Chondrocyte (in vitro differentiated cells): ENCODE measurements at places on chromosomes 16 and 17. TPM values are rescaled to one million over a fixed set of nuclear protein-coding genes. Genes with fewer than 3 reads are reported as not detected.

Gene C16orf78
- total RNA-seq: not detected in 3 replicates

Gene C16orf96
- total RNA-seq: 0.12 to 0.23 TPM in 2 of 3 replicates, not detected in the other

Gene CDH1
- total RNA-seq: 0.35 to 0.38 TPM in 2 of 3 replicates, not detected in the other

Gene NGFR
- total RNA-seq: 1.7 to 4.4 TPM (median 1.8 TPM) in 3 replicates

- H3K36me3 ChIP-seq: no peaks in the 10 kb centered on the region
- no peak overlapping the region for H3K4me3 ChIP-seq
- H3K27me3 ChIP-seq: peaks cover 4% of the 10 kb centered on the region
- H3K4me1 ChIP-seq: no peaks in the 10 kb centered on the region
- H3K27ac ChIP-seq: no peak overlapping the region
- DNase-seq: no peak
These were observed 248.3 kb upstream of the C16orf82 start for GRCh38 chr16:26818393-26818792.

GRCh38 chr16:67820608-67821259, 14.0 kb downstream of the TSNAXIP1 start:
- DNase-seq: no peak
- no peaks in the 10 kb centered on the region for H3K27me3 ChIP-seq
- no peak overlapping the region for H3K4me3 ChIP-seq

- no peak overlapping the region for H3K4me3 ChIP-seq
- peak overlapping the region; percentile 14 for H3K27ac ChIP-seq
- no peaks in the 10 kb centered on the region for H3K36me3 ChIP-seq
These were observed 145.7 kb downstream of the RBFOX3 start for GRCh38 chr17:79465011-79465680.

DNA sequence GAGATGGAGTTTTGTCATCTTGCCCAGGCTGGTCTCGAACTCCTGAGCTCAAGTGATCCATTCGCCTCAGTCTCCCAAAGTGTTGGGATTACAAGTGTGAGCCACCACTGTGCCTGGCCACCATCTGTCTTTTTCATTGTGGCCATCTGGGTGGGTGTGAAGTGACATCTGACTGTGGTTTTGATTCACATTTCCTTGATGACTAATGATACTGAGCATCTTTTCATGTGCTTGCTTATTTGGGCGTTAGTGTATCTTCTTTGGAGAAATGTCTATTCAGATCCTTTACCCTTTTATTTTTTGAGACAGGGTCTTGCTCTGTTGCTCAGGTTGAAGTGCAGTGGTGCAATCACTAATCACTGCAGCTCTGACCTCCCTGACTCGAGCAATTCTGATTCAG, 53.9 kb upstream of the ERN1 start:
- no peaks in the 10 kb centered on the region for H3K27me3 ChIP-seq
- peaks cover 19% of the 10 kb centered on the region for H3K36me3 ChIP-seq
- H3K4me1 ChIP-seq: peaks cover 35% of the 10 kb centered on the region
- peak overlapping the region; percentile 27 for H3K27ac ChIP-seq
- no peak for DNase-seq
- H3K4me3 ChIP-seq: no peak overlapping the region

GRCh38 chr17:30997842-30998241, 27.0 kb downstream of the RNF135 start:
- H3K27ac ChIP-seq: no peak overlapping the region
- H3K27me3 ChIP-seq: no peaks in the 10 kb centered on the region
- no peak overlapping the region for H3K4me3 ChIP-seq

DNA sequence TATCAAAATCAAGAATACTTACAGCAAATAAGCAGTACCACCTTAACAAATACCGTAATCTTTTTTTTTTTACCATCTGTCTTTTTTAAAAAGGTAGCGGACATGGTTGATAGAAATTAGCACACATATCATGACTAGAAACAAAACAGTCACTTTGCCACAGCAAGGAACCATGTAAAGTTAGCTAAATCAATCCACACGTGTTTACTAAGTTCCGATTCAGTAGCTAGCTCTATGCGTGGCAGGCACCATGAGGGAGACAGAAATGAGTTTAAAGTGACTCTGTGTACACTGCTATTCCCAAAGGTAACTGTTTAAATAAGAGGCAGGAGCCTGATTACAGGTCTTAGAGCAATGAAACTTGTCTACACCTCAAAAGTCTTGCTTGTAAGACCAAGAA, 108.6 kb downstream of the XYLT1 start:
- no peak overlapping the region for H3K27ac ChIP-seq
- DNase-seq: no peak
- no peaks in the 10 kb centered on the region for H3K36me3 ChIP-seq
- H3K4me3 ChIP-seq: no peak overlapping the region

- H3K36me3 ChIP-seq: peaks cover 2% of the 10 kb centered on the region
- peaks cover under 1% of the 10 kb centered on the region for H3K27me3 ChIP-seq
- DNase-seq: no peak
- no peaks in the 10 kb centered on the region for H3K4me1 ChIP-seq
- H3K27ac ChIP-seq: no peak overlapping the region
- H3K4me3 ChIP-seq: no peak overlapping the region
These were observed 30.5 kb upstream of the TANC2 start for GRCh38 chr17:62935523-62935922.

GRCh38 chr17:46903762-46904672, 18.9 kb upstream of the GOSR2 start:
- no peak overlapping the region for H3K27ac ChIP-seq
- H3K4me1 ChIP-seq: no peaks in the 10 kb centered on the region
- H3K36me3 ChIP-seq: no peaks in the 10 kb centered on the region
- H3K4me3 ChIP-seq: no peak overlapping the region
- DNase-seq: no peak
- peaks cover 20% of the 10 kb centered on the region for H3K27me3 ChIP-seq

DNA sequence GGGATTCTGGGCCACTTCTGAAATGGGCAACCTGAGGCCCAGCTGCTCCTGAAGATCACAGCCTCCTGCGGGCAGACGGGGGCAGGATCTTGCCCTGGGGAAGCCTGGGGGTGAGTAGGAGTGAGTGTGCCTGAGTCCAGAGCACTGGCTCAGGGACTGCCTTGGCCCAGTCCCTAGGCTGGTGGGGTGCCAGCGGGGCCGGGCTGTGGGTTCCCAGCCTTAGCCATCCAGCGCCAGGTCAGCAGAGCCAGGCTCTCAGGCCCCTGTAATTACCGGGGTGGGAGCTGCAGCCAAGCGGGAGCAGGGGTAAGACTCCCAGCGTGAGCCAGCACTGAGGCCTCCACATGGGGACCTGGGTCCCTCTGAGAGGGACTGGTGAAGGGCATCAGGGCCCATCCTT, 8.2 kb downstream of the SPNS2 start:
- no peak overlapping the region for H3K27ac ChIP-seq
- H3K4me3 ChIP-seq: no peak overlapping the region
- no peaks in the 10 kb centered on the region for H3K36me3 ChIP-seq
- no peaks in the 10 kb centered on the region for H3K4me1 ChIP-seq

DNA sequence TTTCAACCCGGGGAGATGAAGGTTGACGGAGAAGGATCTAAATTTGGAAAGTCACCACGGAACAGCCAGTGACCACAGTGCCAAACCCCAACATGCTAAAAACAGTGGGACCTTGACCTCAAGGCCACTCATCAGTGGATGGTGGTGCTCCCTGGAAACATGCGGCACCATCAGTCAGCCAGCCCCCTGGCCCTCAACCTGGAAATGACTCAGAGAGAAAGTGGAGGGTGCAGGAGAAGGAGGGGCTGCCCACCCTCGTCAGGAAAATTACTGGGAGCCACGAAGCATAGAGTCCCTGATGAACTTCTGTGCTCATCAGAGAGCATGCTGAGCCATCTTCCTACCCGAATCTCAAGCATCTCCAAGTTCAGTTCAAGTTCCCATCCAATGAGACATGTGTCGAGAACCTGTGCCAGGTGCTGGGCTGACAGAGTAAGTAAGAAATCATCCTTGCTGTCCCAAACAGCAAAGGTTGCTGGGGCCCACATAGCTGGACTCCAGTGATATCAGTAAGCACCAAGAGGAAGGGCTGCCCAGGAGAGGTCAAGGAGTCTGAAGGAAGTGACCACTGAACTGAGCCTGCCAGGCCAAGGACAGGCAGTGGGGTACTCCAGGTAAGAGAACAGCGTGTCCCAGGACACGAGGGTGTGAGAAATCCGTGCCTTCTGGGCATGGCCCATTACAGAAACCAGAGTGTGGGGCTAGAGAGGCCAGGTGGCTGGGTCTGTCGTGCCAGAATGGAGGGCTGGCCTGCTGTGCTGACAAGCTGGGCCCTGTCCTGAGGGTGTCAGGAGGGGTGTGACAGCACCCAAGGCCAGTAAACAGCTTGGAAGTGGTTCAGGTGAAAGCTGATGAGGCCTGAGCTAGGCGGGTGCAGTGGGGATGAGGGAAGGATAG, 5.2 kb downstream of the PECAM1 start:
- no peaks in the 10 kb centered on the region for H3K27me3 ChIP-seq
- no peak overlapping the region for H3K27ac ChIP-seq
- no peaks in the 10 kb centered on the region for H3K36me3 ChIP-seq
- DNase-seq: peak; percentile 63
- H3K4me1 ChIP-seq: peaks cover 21% of the 10 kb centered on the region

- H3K4me1 ChIP-seq: peaks cover 23% of the 10 kb centered on the region
- no peak overlapping the region for H3K27ac ChIP-seq
- H3K27me3 ChIP-seq: peaks cover 9% of the 10 kb centered on the region
These were observed 14.7 kb downstream of the OSBPL7 start for GRCh38 chr17:47806913-47807255.

DNA sequence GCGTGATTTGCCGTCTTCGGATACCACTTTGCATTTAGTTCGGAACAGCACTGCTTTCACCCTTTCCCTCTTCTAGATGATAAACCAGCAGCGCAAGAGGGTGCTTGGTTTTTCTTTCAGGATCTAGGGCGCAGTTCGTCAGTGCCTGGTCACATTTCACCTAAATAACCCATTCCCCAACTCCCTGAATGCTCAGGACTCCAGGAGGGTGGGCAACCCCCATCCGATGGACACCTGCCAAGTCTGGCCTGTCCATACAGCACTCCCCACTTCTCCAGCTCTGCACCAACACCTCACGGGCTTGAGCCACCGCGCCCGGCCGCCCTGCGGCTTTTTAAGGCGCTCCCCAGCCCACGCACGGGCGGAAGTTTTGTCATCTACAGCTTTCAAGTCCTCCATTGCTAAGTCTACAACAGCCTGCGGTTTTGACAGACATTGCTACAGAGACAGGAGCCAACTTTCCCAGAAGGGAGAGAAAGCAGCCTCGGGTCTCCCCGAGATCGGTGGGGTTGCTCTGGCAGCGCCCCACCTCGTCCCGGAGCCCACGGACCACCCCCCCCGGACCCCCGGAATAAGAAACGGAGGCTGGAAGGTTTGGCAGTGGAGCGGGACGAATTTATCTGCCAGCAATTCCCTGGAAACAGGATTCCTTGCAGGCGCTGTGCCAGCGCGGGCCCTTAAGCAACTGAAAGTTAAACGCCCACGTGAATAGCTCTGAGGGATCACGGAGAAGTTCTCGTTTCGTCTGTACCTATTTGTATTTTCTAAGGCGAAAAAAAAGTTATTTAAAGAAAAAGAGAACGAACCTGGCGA, 38.6 kb upstream of the SLFN13 start:
- peaks cover 79% of the 10 kb centered on the region for H3K27me3 ChIP-seq
- H3K36me3 ChIP-seq: no peaks in the 10 kb centered on the region
- peak overlapping the region; percentile 69 for H3K4me3 ChIP-seq
- no peak overlapping the region for H3K27ac ChIP-seq
- DNase-seq: no peak

- H3K27ac ChIP-seq: peak overlapping the region; percentile 99
- peaks cover 45% of the 10 kb centered on the region for H3K36me3 ChIP-seq
- H3K4me3 ChIP-seq: peak overlapping the region; percentile 98
- peaks cover 32% of the 10 kb centered on the region for H3K4me1 ChIP-seq
- no peaks in the 10 kb centered on the region for H3K27me3 ChIP-seq
These were observed 55.3 kb downstream of the TUBD1 start for GRCh38 chr17:59837308-59838051.

GRCh38 chr16:9596788-9597187, 505.3 kb downstream of the HAPSTR1 start:
- H3K27me3 ChIP-seq: no peaks in the 10 kb centered on the region
- H3K27ac ChIP-seq: no peak overlapping the region
- no peaks in the 10 kb centered on the region for H3K36me3 ChIP-seq
- no peak overlapping the region for H3K4me3 ChIP-seq
- DNase-seq: no peak
- H3K4me1 ChIP-seq: no peaks in the 10 kb centered on the region

DNA sequence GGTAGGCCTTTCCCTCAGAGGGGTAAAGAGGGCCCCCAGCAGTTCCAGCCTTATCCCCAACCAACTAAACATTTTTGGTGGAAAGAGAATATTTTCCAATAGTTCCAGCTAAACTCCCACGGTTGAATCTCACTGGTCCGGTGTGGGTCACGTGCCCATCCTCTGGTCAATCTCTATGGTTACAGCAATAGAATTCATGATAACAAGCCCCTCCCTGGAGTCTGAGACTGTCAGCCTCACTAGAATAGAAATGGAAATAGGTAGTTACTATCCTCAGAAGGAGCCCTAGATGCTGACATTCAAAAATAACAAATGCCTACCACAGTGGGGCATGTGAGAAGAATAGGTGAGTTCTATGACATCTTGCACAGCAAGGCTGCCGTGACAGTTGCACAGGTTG, 37.5 kb upstream of the LITAF start:
- H3K4me3 ChIP-seq: no peak overlapping the region
- no peaks in the 10 kb centered on the region for H3K27me3 ChIP-seq
- peaks cover 51% of the 10 kb centered on the region for H3K4me1 ChIP-seq
- peaks cover 1% of the 10 kb centered on the region for H3K36me3 ChIP-seq

- no peak for DNase-seq
- peaks cover 4% of the 10 kb centered on the region for H3K36me3 ChIP-seq
- H3K27ac ChIP-seq: no peak overlapping the region
- H3K4me1 ChIP-seq: peaks cover 8% of the 10 kb centered on the region
- H3K27me3 ChIP-seq: peaks cover 2% of the 10 kb centered on the region
These were observed 53.7 kb downstream of the SNX20 start for GRCh38 chr16:50627419-50627818.

DNA sequence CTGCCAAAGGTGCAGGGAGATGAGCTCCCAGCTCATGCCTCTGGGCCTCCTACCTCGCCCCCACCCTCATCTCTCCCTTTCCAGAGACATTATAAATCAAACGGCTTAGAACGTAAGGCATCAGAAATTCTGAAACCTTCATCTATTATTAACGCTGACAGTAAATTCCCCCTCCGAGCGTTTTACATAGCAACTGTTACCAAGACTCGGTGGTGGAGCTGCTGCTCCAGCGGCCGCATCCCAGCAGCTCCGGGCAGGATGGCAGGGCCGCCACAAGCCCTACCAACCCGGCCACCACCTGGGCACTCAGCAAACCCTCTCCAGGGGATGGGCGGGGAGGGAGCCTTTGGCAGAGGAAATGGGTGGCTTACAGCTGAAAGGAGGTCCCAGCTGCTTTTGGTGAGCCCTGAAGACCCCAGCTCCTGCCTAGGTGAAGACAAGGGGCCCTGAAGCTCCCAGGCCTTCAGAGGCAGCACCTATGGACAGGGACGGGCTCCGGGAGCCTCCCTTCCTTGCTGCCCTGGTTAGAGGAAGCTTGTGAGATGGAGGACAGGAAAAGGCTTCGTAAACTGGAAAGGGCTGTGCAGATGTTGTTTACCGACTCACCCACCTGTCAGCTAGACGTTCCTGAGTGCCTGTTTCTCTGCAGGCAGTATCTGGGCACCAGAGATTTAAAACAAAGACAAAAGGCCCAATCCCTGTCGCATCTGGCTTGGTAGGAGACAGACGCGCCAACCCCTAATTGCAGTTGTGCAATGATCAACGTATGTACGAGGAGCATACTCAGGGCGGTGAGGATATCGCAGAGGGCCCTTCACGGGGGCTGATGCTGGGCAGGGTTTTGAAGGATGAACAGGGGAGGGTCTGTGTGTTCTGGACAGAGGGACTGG, 76.9 kb downstream of the RAI1 start:
- H3K27me3 ChIP-seq: no peaks in the 10 kb centered on the region
- H3K36me3 ChIP-seq: no peaks in the 10 kb centered on the region
- H3K27ac ChIP-seq: no peak overlapping the region
